Activated CD8-positive, alpha-beta memory T cell treated with anti-CD3 and anti-CD28 coated beads, Interleukin-2, amount 10 ng/mL, durations not matched to agents 7 days and 5 days (primary cell): ENCODE measurements at places on chromosomes 3 and 15. TPM values are rescaled to one million over a fixed set of nuclear protein-coding genes. Genes with fewer than 3 reads are reported as not detected.
A peak's percentile ranks its signal among the peaks of the same experiment; 100 is the strongest.

DNA sequence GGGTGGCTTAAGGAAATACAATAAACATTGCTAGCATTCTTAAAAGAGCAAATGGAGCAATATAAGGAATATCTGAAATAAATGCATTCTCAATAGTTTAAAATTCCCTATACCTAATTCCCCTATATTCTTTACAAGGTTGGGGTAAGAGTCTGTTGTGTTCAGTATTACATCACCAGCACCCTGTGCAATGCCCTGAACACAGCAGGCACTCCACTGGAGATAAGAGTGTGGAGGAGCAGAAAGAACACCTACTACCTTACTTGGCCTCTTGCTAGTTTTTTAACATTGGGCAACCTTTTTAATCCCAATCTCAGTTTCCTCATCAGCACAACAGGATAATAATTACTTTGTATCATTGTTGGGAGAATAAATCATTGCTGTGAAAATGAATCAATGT lies 140.2 kb upstream of the PLXND1 start:
- no peak for DNase-seq
- H3K4me1 ChIP-seq, result peaks cover 14% of the 10 kb centered on the region
- no peaks in the 10 kb centered on the region for H3K27me3 ChIP-seq
- no peak overlapping the region for H3K4me3 ChIP-seq
- H3K27ac ChIP-seq, result no peak overlapping the region

GRCh38 chr3:101833446-101833974 lies 15.8 kb upstream of the NFKBIZ start:
- peak overlapping the region; percentile 42 for H3K27ac ChIP-seq
- no peak for DNase-seq
- peak overlapping the region; percentile 3 for H3K4me3 ChIP-seq
- H3K36me3 ChIP-seq, result peaks cover 40% of the 10 kb centered on the region
- no peaks in the 10 kb centered on the region for H3K27me3 ChIP-seq

- no peak overlapping the region for H3K4me3 ChIP-seq
- no peak for DNase-seq
- H3K4me1 ChIP-seq, result no peaks in the 10 kb centered on the region
- no peak overlapping the region for H3K27ac ChIP-seq
- H3K36me3 ChIP-seq, result no peaks in the 10 kb centered on the region
Measured at GRCh38 chr3:116734243-116734642, 24.7 kb downstream of the TUSC7 start.

- no peaks in the 10 kb centered on the region for H3K27me3 ChIP-seq
- DNase-seq, result no peak
- no peak overlapping the region for H3K4me3 ChIP-seq
Measured at GRCh38 chr15:64558460-64559179, 98.2 kb downstream of the ZNF609 start.

- no peak overlapping the region for H3K27ac ChIP-seq
- DNase-seq, result no peak
- no peak overlapping the region for H3K4me3 ChIP-seq
- H3K36me3 ChIP-seq, result no peaks in the 10 kb centered on the region
Measured at GRCh38 chr3:194166682-194167479, 30.9 kb downstream of the HES1 start.

DNA sequence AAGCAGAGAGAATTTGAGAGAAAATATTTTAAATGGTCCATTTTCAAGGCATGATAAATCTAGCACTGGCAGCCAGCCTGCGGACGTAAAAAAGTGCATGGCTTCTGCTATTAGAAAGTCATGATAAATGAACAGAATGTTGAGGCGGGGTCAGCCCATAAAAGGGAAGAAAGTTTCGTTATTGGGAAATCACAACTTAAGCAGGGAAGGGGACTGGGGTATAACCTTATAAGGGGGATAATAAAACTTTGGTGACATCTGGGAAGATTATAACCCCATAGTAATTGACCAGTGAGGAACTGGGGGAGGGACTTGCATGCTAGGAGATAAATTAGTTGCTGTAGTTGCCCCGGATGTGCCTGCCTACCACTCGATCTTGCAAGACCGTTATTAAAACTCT lies 88.4 kb upstream of the PLSCR4 start:
- H3K4me1 ChIP-seq, result no peaks in the 10 kb centered on the region
- no peaks in the 10 kb centered on the region for H3K36me3 ChIP-seq
- no peak overlapping the region for H3K4me3 ChIP-seq

GRCh38 chr15:32802286-32802936 lies 84.6 kb downstream of the GREM1 start:
- H3K27ac ChIP-seq, result no peak overlapping the region
- H3K4me1 ChIP-seq, result peaks cover 7% of the 10 kb centered on the region
- peaks cover 21% of the 10 kb centered on the region for H3K27me3 ChIP-seq
- no peak overlapping the region for H3K4me3 ChIP-seq
- no peaks in the 10 kb centered on the region for H3K36me3 ChIP-seq
- DNase-seq, result no peak

- H3K4me3 ChIP-seq, result no peak overlapping the region
- no peak overlapping the region for H3K27ac ChIP-seq
- no peak for DNase-seq
- H3K36me3 ChIP-seq, result no peaks in the 10 kb centered on the region
- no peaks in the 10 kb centered on the region for H3K4me1 ChIP-seq
- no peaks in the 10 kb centered on the region for H3K27me3 ChIP-seq
Measured at GRCh38 chr3:140285380-140285779, 350.4 kb downstream of the CLSTN2 start.

- H3K27ac ChIP-seq, result no peak overlapping the region
- H3K4me3 ChIP-seq, result no peak overlapping the region
- H3K4me1 ChIP-seq, result peaks cover 2% of the 10 kb centered on the region
- DNase-seq, result no peak
- no peaks in the 10 kb centered on the region for H3K27me3 ChIP-seq
Measured at GRCh38 chr15:25381579-25381978, 57.2 kb downstream of the UBE3A start.

- DNase-seq, result no peak
- H3K27ac ChIP-seq, result no peak overlapping the region
- no peaks in the 10 kb centered on the region for H3K27me3 ChIP-seq
- peaks cover 10% of the 10 kb centered on the region for H3K4me1 ChIP-seq
- no peak overlapping the region for H3K4me3 ChIP-seq
- no peaks in the 10 kb centered on the region for H3K36me3 ChIP-seq
Measured at GRCh38 chr15:101115393-101115785, 136.5 kb downstream of the CHSY1 start.

DNA sequence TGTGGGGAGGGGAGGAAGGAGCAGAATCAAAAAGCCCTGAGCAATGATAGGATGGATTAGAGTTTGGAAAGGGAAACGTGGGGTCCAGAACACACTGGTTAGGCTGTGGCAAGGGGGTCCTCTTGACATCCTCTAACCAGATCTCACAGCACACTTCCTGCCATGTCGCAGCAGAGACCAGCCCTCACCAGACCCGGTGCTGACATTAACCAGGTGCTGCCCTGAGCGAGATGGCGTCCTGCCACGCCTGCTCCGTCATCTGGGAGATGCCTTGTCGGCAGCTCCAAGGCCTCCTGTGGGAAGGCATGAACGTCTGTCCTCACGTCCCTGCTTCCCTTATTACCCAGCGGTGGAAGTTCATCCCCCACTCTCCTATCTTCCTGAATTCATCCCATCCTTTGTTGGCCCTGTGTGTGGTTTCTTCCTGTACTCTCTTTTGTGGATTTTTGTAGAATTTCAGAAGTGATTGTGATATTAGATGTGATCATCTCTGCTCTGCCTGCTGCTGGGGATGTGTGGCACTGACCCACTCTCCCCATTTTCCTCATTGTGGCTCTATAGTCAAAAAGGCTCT lies 29.4 kb upstream of the MYZAP start:
- no peak overlapping the region for H3K4me3 ChIP-seq
- no peaks in the 10 kb centered on the region for H3K36me3 ChIP-seq
- H3K4me1 ChIP-seq, result peaks cover 27% of the 10 kb centered on the region
- no peak overlapping the region for H3K27ac ChIP-seq

DNA sequence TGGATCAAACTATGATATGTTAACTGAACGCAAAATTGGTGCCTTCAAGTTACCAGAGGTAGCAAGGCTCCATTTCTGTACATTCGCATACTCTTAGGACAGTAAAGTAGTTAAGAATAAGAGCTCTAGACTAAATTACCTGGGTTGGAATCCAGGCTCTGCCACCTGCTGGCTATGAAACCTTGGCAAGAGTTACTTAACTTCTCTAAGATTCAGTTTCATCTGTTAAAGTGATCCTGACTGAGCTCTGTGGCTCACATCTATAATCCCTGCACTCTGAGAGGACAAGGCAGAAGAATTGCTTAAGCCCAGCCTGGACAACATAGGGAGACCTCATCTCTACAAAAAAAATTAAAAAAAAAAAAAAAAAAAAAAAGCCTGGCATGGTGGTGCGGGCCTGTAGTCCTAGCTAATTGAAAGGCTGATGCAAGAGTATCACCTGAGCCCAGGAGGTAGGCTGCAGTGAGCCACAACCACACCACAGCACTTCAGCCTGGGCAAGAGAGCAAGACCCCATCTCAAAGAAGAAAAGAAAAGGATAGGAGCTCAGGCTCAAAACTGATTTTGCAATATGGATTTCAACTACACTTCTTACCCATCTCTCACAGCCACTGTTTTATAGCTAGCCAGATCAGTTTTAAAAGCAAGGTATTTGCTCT lies 21.3 kb downstream of the GSK3B start:
- no peaks in the 10 kb centered on the region for H3K27me3 ChIP-seq
- DNase-seq, result no peak
- H3K27ac ChIP-seq, result no peak overlapping the region
- H3K4me3 ChIP-seq, result no peak overlapping the region
- H3K36me3 ChIP-seq, result peaks cover 31% of the 10 kb centered on the region

DNA sequence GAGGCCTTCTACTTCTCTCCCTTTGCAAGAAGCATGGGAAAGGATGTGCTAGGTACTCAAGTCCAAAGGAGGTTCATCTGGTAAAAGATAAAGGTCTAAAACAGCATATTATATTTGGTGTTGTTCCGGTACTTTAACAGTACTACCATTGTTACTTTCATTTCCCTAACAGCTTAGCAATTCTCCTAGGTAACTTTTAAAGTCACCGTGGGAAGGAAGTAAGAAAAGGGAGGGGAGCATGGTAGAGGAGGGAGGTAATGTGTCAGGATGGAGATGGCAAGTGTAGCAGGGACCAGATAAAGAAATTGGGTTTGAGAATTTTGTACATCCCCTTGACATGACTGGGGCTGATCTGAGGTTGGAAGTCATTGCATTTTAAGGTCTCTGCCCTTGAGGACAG lies 89.4 kb upstream of the SKOR1 start:
- H3K4me3 ChIP-seq, result no peak overlapping the region
- no peak overlapping the region for H3K27ac ChIP-seq
- no peaks in the 10 kb centered on the region for H3K36me3 ChIP-seq

DNA sequence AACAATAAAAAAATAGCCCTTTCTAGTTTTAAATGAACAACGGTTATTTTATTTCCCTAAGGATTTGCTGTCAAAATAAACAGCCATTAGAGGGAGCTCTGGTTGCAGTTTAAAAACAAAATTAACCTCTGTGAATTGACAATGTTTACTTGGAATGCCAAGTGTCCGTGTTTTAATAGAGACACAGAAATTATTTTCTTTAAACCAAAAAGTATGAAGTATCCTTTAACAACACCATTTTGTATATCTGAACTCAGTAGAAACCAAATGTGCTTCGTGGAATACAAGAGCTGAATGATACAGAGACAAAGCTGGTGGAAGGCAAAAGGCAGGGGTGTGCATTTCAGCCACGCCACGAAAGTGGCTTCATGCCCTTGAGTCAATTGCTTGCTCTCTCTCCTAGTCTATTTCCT lies 74.4 kb downstream of the MOBP start:
- H3K4me3 ChIP-seq, result no peak overlapping the region
- peaks cover 35% of the 10 kb centered on the region for H3K4me1 ChIP-seq
- H3K27ac ChIP-seq, result no peak overlapping the region
- H3K27me3 ChIP-seq, result peaks cover 11% of the 10 kb centered on the region
- H3K36me3 ChIP-seq, result no peaks in the 10 kb centered on the region

DNA sequence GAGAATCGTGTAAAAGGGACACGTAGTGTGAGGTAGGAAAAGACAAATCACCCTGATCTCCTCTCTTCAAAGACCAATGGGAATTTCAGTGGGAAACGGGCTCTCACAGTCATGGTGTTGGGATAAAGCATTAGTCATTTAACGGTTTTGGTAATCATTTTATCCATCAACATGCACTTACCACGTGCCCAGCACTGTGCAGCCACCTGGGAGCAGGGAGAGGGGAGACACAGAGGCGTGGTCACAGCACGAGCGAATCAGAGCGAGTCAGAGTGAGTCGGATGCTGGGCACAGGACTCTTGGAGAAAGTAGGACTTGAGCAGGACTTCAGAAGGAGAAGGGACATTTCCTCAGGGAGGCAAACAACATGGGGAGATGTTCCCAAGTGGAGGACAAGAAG lies 130.8 kb downstream of the MINAR1 start:
- no peaks in the 10 kb centered on the region for H3K36me3 ChIP-seq
- peaks cover 13% of the 10 kb centered on the region for H3K27me3 ChIP-seq
- no peak for DNase-seq
- no peaks in the 10 kb centered on the region for H3K4me1 ChIP-seq
- H3K27ac ChIP-seq, result no peak overlapping the region

DNA sequence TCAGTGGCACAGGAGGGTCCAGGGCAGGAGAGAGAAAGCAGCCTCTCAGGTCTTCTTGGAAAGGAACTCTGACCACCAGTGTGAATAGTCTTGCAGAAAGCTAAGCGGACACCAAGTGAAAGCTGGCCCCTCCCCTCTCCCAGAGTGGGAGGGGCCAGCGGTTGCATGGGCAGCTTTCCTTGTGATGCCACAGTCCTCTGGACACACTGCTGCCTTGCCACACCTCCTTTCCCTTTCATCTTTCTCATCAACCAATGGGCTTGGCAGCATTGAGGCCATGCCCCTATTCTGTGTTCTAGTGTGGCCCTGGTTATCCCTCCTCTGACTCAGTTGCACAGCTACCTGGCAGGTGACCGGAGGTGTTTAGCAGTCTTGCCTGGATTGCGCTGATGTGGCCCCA lies 49.7 kb upstream of the GOLGA6B start:
- H3K4me3 ChIP-seq, result no peak overlapping the region
- H3K27me3 ChIP-seq, result no peaks in the 10 kb centered on the region
- no peak for DNase-seq
- H3K27ac ChIP-seq, result no peak overlapping the region
- H3K36me3 ChIP-seq, result no peaks in the 10 kb centered on the region

GRCh38 chr3:26460985-26461384 lies 161.6 kb upstream of the LRRC3B start:
- H3K4me1 ChIP-seq, result no peaks in the 10 kb centered on the region
- H3K36me3 ChIP-seq, result no peaks in the 10 kb centered on the region
- H3K4me3 ChIP-seq, result no peak overlapping the region
- H3K27me3 ChIP-seq, result no peaks in the 10 kb centered on the region
- no peak for DNase-seq
- no peak overlapping the region for H3K27ac ChIP-seq

- no peaks in the 10 kb centered on the region for H3K36me3 ChIP-seq
- peaks cover 8% of the 10 kb centered on the region for H3K4me1 ChIP-seq
- DNase-seq, result no peak
- H3K27me3 ChIP-seq, result peaks cover 13% of the 10 kb centered on the region
Measured at GRCh38 chr3:121750087-121750415, 510 bp upstream of the GOLGB1 start.

- H3K36me3 ChIP-seq, result peaks cover 8% of the 10 kb centered on the region
- H3K4me3 ChIP-seq, result no peak overlapping the region
- H3K4me1 ChIP-seq, result peaks cover 41% of the 10 kb centered on the region
- H3K27me3 ChIP-seq, result no peaks in the 10 kb centered on the region
- H3K27ac ChIP-seq, result peak overlapping the region; percentile 30
Measured at GRCh38 chr15:91482799-91483198, 370.7 kb upstream of the SLCO3A1 start.

Gene WDR93
- not detected for total RNA-seq

Gene AGTR1
- total RNA-seq, result not detected

Gene MAPKAPK3
- 175 TPM for total RNA-seq

Gene EIF4E3
- total RNA-seq, result 61.9 TPM

Gene ETV5
- 0.16 TPM for total RNA-seq

Gene VIPR1
- 1.9 TPM for total RNA-seq

Gene ECT2
- 73.4 TPM for total RNA-seq

Gene KLHL40
- total RNA-seq, result not detected

Gene ARHGAP11A
- total RNA-seq, result 141 TPM
